CD4-positive, alpha-beta T cell treated with Interferon alpha-2 for 1 hour (primary cell): ENCODE measurements at places on chromosomes 2 and 18.

- no peak for DNase-seq
Measured at GRCh38 chr2:187543488-187543887, 10.7 kb downstream of the TFPI start.

DNA sequence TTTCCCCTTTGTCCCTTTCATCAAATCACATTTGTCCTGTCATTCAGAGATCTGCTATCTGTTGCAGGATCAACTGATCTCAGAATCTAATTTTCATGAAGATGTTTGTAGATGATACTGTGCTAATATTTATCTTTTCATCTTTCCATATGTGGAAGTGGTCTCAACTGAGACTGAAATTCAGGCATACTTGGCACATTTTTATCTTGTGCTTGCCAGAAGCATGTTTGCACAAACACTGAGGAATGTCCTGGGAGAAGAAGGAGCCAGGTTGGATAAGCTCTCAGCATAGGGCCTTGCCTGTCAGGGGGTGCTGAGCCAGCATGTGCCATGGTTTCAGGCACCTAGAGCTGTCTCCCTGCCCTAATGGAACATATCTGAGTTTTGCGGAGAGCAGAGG lies 24.5 kb upstream of the MMADHC start:
- no peak for DNase-seq

DNA sequence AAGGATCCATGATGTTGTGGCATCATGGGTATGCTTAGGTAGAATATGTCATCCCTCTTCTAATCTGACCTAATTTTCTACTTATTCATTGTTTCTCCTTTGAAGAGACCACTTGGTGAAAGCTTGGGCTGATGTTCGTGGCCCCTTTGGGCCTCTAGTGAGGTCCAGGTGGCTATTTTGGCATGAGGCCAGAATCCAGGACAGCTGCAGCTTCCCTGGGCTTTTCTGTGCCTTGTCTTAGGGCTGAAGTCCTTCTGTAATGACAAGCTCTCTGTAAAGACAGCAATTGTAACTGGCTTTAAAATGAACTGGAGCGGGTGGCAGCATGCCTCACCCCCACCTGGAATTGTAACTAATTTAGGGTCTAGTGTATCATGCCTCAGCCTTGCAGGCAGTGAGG lies 15.6 kb upstream of the MC2R start:
- no peak for DNase-seq

DNA sequence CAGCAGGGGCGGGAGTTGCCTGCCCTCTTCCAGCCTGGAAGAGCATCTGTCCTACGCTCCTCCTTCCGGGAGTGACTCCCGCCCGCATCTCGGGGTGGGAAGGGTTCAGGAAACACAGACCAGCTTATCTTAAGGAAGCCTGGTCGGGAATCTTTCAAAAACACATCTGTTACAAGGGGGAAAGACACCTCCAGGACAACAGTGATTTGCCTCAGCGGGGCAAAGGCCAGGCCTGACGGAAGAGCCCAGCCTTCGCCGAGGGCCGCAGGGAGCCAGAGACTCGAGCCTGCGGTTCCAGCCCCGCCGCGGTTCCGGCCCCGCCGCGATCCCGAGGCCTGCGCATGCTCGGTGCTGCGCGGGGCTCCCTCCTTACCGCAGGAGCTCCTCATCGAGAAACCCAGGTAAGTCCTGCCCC lies 38.1 kb upstream of the TGIF1 start:
- no peak for DNase-seq

- no peak for DNase-seq
Measured at GRCh38 chr2:58291726-58292438, 50.8 kb upstream of the FANCL start.

DNA sequence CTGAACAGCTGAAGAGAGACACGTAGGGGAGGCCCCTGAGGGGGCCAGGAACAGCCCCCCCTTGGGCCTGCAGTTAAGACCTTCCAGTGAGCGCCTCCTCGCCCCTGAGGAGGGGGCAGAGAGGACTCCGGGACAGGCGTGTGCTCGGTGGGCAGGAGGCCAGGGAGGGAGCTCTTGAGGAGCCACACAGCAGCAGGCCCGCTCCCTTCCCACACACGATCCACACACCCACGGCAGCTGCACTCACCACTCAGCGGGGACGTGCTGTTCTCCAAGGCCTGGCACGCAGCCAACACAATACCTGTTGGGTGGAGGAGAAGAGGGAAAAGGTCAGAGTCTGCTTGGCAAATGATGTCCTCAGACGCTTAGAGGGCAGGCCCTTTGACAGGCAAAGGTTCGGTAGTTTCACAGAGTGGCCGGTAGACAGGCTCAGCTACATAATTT lies 39.0 kb downstream of the TGFA start:
- no peak for DNase-seq

DNA sequence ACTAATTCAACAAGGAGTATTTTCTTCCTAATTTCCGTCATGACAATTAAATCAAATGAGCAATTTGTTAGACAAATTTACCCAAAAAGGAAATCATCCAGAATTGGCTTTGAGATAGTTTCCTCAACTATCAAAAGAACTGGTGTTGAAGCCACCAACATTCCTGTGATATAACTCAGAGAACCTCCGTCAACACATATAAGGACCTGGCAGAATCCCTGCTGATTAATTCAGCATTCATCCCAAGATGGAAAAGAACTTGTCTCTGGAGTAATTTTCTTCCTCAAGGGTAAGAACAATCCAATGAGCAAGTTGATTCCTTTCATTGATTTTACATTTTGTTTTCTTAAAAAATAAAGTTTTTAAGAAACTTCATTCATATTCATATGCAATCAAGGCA lies 62.0 kb downstream of the MBD2 start:
- no peak for DNase-seq

- DNase-seq, result no peak
Measured at GRCh38 chr2:150526827-150527226, 39.4 kb upstream of the RND3 start.

DNA sequence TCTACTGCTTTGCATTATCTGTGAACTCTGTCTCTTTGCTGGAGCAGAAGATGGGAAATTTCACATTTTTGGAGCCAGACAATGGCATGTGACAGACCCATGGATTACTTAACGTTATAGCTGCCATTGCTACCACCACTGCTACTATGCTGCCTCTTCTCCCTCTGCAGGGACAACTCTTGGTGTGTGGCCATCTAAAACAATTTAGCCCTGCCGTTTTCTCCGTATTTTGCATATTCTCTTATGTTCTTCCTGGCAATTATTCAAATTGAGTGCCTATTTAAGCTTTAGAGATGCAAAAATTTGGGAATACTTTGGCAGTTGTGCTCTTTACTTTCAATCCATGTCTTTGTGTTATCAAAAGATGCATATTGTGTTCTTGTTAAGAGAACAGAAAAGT lies 386.8 kb downstream of the XIRP2 start:
- DNase-seq, result no peak

DNA sequence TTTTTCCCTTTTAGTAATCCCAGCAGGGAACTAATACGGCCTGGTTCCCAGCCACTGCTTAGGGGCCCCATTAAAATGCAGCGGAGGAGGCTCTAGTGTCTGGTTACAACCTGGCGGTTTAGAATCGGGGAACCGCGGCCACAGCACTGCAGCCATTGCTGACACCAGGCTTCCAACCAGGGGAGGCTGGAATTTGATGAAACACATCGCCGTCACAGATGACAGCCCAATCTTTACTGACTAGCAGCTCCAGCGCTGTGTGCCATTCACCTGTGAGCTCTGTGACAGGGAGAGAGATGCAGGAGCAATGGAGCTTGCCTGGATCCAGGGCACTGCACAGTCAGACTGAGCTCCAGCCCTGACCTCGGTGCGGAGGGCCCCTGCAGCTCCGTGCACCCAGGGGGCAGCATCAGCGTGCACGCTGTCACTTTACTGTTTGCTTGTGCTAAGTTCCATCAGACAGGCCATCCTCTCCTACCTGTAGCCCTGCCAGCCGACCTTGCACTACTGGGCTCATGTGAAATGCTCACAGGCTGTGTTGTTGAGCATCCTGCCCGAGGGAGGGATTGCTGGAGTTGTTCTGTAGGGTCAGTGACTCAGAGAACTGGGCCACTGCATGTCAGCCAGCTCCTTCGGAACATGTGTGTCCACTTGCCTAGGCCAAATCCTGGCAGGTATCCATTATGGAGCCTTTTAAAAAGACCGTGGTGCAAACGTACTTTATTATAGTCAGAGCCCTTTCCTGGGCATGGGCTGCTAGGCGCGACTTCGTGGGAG lies 203.5 kb downstream of the SEPTIN10 start:
- no peak for DNase-seq

- DNase-seq, result no peak
Measured at GRCh38 chr18:37846996-37847395, 281.4 kb upstream of the CELF4 start.

DNA sequence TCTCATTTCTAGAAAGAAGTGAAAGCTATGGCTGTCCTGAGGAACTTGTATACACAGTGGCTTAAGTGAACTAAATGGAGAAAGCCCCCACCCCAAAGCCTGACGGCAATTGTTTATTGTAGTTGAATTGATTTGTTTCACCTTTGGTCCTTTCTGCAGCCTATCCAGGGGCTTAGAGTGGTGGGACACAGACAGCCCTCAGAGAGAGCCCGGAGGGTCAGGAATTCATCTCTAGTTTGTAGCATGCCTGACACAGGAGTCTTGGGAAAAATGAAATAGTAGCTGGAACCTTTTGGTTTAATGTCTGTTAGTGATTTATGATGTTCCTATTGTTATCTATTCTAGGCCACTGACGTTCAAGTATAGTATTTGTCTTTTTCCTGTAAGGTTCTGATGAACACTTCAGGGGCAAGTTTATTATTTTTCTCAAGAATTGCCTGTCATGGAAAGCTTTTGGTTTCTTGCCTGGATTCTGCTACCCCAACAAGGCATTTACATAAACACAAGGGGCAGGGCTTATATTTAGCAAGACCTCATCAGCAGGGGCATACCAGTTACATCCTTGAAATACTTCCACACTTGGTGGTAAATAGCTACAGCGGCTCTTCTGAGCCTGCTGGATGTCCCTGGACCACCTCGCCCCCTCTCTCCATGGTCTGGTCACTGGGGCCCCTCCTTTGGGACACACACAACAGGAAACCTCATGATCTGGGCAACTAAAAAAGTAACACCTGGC lies 44.4 kb downstream of the KCNE4 start:
- DNase-seq, result no peak

- no peak for DNase-seq
Measured at GRCh38 chr18:32139835-32140283, 48.2 kb downstream of the RNF138 start.

- DNase-seq, result no peak
Measured at GRCh38 chr2:184599054-184599871, 934 bp downstream of the ZNF804A start.

DNA sequence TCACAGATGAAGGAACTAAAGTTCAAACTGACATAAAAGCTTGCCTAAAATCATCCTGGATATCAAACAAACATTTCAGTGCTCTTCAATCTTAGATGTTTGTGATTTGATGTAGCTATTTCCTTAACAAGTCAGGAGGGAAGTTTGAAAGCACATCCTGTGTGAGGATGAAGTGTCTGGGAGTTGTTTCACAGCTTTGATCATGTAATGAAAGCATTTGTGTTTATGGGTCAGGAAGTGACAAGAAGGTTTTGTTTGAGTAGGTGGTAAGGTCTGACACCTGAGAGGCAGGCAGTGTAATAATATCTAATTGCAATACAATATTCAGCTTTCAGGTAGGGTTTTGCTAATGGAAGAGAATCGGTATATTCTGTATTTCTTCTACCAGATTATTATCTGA lies 26.0 kb upstream of the CSRNP3 start:
- DNase-seq, result no peak

- no peak for DNase-seq
Measured at GRCh38 chr2:173750353-173750801, 214.8 kb downstream of the SP3 start.
